Activated CD8-positive, alpha-beta T cell treated with anti-CD3 and anti-CD28 coated beads for 36 hours (primary cell): ENCODE measurements at places on chromosomes 6 and 20.

- DNase-seq, result no peak
Measured at GRCh38 chr6:4370066-4370465, 234.7 kb upstream of the ECI2 start.

- no peak for DNase-seq
Measured at GRCh38 chr6:134026597-134026996, 25.8 kb downstream of the SLC2A12 start.

DNA sequence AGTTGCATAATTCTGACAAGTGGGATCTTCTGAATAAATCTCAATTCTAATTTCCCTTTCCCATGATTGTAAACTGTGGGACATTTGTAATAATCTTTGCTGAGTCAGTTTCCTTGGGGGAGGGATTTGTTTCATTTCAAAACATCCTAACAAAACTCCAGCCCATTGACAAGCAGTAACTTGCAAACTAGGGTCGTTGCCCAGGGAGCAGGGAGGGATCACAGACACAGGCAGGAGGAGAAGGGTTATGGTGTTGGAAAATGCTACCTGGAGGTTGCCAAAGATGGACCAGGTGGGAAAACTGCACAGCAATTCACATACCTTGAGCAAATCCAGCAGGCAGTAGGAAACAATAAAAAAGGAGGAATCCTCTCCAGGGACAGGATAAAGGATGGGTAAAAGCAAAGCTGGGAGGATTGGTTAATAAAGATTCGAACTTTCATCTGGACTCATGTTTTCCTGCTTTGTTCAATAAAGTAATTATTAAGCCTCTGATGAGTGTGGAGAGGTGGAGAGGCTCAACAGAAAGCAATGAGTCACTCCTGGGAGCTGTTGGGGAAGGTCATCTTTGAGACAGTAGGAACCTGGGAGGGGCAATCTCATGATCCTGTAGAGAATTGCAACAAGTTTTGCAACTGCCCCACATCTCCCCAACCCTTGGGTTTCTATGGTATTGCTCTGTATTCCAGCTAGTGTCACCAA, 87.3 kb upstream of the AKIRIN2 start:
- DNase-seq, result no peak

GRCh38 chr6:135566311-135567068, 69.0 kb upstream of the AHI1 start:
- no peak for DNase-seq

DNA sequence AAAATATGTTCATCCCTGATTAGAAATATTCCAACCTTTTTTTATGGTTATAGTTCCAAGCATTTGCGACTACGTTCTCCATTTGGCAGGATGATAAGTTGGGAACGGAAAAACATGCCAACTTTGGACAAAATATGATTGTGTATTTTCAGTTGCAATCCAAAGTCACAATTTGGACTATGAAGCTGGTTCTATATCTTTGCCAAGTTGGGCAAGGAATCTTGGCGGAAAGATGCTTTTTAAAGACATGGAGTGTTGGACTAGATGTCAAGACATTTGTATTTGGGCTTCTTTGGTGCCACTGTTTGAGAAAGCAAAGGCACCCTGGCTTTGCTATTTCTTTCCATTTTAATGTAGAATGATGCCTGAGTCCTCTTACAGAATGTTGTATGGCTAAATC, 33.3 kb upstream of the JAG1 start:
- no peak for DNase-seq

DNA sequence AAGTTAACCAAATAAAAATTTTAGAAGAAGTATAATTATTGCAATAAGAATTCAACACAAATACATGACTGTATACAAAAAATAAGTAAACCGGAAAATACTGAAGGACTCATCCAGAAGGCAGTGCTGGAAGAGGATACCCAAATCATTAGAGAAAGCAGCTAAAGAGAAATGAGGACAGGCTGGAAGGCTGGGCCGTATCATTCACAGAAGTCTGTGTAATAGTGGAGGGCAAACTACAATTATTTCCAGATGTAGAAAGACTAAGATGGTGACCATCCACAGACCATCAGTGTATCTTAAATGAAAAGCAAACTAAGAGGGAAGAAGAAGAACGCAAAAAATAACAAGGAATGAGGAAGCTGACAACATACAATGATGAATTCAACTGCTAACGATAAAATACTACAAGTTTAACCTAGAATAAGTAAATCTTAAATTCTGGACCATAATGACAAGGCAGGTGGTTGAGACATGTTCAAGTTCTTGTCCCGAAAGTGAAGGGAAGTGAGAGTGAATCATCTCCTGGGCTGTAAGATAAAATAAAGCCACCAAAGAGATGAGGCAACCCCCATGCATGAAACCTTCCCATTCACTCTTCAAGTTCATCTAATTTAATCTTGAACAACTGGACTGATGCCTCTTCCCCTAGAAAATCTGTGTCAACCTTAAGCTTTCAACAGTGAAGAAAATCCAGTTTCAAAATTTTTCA, 71.5 kb downstream of the SLC23A2 start:
- no peak for DNase-seq

DNA sequence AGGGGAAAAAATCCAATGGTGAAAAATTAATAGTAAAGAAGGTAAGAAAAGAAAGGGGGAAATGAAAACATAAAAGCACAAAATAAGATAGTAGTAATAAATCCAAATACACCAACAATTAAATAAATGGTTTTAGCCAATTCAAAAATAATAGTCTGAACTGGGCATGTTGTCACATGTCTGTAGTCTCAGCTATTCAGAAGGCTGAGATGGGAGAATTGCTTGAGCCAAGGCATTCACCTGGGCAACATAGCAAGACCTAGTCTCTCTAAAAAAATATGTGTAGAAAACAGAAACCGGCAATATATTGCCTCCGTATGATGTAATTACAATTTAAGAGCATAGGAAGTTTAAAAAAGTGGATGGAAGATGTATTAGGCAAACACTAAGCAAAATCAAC, 311.3 kb upstream of the FERMT1 start:
- DNase-seq, result no peak

GRCh38 chr6:8195714-8196102, 93.4 kb upstream of the EEF1E1 start:
- DNase-seq, result no peak

DNA sequence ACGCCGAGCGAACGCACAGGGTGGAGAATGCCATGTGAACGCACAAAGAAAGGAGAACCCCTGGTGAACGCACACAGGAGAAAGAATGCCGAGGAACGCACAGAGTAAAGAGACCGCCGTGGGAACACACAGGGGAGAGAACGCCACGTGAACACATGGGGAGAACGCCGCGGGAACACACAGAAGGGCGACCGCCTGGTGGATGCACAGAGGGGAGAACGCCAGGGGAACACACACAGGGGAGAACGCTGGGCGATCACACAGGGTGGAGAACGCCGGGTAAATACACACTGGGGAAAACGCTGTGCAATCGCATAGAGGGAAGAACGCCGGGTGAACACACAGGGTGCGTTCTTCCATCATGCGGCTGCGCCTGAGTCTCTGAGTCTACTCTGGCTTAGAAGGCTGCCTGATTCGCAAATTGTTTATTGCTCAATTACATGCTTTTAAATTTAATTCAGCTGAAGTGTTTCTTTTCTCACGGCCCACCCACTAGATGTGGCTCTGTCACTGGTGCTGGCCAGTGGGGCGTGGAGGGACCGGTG, 54.1 kb downstream of the RNASET2 start:
- no peak for DNase-seq

DNA sequence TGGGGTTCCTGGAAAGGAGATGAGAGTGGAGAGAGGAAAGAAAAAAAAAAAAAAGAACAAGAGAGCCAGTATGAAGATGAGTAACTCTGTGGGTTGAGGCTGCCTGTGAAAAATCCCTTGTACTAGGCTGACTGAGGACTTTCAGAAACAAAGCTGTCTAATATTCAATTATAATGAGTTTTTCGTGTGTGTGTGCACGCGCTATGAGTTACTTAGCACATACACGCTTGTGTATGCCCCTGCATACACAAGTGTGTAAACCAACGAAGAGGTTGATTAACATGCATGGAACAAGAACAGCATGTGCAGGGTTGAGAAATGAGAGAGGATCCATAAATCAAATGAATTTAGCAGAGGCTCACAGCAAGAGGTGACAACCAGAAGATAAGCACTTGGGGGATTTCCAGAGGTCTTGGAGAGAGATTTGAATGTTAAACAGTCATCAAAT, 4.8 kb upstream of the RBPJL start:
- DNase-seq, result peak; percentile 38

DNA sequence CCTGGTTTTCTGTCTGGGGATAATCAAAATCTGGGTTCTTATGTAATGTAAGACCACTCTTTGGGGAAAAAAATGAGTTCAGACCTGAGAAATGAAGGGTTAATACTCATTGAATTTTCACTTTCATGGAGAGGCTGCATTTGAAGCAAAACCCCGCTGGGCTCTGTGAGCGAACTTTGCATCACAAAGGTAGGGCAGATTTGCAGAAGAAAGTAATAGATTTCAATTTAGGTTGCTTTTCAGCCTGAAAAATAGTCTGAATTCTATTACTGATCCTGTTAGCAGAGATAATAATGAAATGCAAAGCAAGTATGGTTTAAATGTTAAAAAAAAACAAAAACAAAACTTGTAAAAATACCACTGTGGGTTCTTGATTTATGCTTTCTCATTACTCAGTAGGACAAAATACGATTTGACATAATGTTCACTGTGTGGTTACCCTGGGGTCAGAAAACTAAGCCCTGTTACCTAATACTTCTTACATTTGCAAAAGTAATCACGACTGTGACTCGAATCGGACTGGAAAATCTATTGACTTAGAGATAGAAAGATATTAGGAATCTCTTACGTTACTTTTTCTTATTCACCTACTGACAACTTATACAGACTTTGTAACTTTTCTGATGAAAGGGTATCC, 72.2 kb downstream of the UST start:
- no peak for DNase-seq

GRCh38 chr6:139395891-139396301, 21.4 kb upstream of the CITED2 start:
- DNase-seq, result no peak

DNA sequence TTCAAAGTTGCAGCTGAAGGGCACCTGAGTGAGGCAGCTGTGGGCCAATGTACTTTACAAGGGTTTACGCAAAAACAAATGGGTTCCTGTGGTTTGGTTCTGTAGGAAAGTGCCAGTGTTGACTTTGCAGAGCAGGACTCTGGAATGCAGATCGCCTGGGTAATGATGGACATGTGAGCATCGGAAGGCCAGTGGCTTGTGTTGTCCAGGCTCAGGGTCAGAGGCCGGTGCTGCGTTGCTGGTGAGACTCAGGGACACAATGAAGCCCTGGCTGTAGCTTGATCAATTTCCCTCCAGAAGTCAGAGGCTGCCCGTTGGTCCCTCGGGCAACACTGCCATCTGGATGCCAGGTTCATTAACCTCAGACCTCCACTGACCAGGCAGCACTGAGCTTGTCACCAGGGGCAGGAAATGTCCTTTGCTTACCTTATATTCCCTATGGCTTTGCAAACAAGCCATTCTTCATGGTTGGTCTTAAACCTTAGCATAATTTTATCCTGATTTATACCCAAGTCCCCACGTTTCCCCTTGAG, 753.4 kb downstream of the QKI start:
- no peak for DNase-seq

GRCh38 chr6:117771403-117771802, 96.1 kb downstream of the NUS1 start:
- DNase-seq, result no peak

- no peak for DNase-seq
Measured at GRCh38 chr6:143611580-143611979, 66.2 kb upstream of the PHACTR2 start.

- DNase-seq, result no peak
Measured at GRCh38 chr20:50041246-50041873, 58.6 kb downstream of the SNAI1 start.

GRCh38 chr6:4366635-4367395, 231.4 kb upstream of the ECI2 start:
- DNase-seq, result no peak

DNA sequence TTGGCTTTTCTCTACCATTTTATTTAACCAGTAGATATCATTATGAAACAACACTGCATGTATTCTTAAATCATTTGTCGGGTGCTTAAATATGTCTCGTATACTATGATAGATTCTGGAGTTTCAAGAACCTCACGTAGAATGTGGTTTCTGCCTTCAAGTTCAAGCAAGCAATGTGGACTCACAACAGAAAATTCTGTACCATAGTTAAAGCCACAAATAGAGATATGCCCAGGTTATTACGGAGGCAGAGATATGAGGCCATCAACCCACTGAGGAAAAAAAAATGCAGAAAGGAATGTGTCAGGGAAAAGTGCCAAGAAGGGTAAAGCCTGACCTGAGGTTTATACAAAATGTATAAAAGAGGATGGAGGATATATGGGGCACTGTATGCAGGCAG, 109.9 kb downstream of the GFRAL start:
- no peak for DNase-seq

DNA sequence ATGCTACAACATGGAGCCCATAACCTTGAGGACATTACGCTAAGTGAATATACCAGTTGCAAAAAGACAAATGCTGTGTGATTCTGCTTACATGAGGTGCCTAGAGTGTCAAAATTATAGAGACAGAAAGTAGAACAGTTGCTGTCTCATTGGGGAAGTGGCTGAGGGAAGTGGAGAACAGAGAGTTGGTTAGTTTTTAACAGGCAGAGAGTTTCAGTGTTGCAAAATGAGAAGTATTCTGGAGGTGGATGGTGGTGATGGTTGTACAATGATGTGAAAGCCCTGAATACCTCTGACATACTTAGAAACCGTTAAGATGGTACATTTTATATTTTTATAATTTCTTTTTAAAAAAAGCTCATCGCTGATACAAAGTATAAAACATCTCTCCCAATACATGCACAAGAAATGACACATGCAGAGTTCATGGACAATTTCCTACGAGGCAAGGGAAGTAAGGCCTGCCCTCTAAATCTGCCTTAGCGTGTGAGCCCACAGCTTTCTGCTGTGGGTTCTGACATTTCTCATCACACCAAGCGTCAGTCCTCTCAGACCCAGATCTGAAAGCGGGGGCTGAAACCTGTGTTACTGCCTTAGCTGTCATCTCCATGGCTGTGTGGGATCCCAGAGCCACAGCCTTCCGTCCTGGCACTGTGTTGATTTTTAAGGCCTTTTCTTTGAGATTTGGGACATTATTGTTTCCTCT, 126.0 kb downstream of the RNASET2 start:
- DNase-seq, result peak; percentile 12

DNA sequence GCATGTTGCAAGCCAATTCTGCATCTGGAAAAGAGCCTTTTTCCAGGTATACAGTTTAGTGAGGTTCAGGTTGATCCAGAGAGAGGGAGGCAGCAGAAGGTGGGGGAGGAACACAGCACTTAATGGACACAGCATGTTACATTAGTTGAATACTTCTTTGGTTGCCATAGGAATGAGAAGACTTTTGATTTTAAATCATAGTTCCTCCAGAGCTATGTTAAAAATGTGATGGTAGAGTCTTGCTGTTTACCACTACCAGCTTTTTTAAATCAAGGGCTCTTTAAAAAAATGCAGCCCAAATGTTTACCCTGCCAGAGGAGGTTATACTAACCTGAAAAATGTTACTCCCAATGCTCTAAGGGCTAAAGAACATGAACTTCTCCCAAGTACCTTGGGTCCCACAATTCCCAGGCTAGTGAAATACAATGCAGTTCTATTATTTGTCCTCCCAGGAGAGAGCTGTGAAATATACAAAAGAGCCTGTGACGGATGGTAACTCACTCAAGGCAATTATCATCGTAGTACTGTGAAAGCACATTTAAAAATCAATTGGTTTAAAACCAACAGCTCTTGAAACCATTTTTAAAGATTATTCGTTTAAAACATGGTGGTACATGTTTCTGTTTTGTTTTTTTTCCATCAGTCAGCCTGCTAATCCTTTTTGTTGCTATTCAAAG, 6.9 kb upstream of the PHACTR1 start:
- no peak for DNase-seq

GRCh38 chr6:101443315-101443714, 49.8 kb downstream of the GRIK2 start:
- no peak for DNase-seq
